ENCODE measurements at places on chromosomes 12 and 14.
A peak's percentile ranks its signal among the peaks of the same experiment; 100 is the strongest.

GRCh38 chr12:94372461-94372860 lies 87.2 kb downstream of the CEP83 start:
- no peak for DNase-seq

- no peak for DNase-seq
Measured at GRCh38 chr12:70227911-70228310, 15.3 kb upstream of the CNOT2 start.

GRCh38 chr12:109053382-109054123 lies 1.2 kb downstream of the USP30 start:
- DNase-seq, result peak; percentile 39

DNA sequence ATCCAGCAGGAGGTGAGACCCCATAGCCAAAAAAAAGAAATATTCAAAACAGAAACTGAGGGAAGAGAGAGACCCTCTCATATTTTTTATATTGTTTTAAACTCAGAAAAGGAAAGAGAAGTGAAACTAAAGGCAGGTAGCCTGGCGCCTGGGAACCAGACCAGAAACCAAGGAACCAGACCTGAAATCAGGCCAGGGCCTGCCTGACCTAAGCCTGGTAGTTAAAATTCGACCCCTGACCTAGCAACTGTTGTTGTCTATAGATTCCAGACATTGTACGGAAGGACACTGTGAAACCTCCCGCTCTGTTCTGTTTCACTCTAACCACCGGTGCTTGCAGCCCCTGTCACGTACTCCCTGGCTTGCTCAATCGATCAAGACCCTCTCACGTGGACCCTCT lies 38.5 kb upstream of the CD163 start:
- no peak for DNase-seq

DNA sequence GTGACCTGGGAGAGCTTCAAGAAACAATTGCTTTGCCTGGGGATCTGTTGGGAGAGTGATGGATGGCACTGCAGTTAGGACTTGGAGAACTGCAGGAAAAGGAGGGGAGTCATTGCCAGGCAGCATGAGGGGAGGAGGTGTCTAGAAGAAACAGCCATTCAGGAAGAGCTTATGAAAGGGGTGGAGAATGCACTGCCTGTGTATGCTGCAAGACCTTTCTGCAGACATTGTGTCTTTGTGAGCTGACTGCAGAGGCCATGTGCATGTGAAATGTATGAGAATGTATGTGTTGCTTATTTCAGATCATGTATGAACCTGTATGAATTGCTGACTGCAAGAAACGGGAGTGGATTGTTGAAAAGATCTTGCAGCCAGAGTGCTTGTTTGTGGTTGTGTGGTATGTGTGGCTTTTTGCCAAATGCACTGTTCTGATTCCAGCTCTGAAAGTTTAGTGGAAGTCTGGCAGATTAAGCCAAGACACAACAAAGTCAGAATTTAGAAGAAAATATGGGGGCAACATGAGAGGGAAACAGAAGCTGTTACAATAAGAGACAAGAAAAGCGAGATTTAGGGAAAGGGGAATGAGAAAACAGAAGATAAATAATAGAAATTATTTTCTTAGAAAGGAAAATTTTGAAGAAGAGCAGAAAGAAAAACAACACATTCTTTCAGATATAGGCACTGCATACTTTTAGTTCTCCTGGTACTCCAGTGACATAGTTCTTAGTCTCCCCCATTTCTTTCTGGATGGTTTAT lies 9.8 kb upstream of the RIMKLB start:
- peak; percentile 89 for DNase-seq

- no peak for DNase-seq
Measured at GRCh38 chr12:70383484-70383883, 17.4 kb downstream of the KCNMB4 start.

DNA sequence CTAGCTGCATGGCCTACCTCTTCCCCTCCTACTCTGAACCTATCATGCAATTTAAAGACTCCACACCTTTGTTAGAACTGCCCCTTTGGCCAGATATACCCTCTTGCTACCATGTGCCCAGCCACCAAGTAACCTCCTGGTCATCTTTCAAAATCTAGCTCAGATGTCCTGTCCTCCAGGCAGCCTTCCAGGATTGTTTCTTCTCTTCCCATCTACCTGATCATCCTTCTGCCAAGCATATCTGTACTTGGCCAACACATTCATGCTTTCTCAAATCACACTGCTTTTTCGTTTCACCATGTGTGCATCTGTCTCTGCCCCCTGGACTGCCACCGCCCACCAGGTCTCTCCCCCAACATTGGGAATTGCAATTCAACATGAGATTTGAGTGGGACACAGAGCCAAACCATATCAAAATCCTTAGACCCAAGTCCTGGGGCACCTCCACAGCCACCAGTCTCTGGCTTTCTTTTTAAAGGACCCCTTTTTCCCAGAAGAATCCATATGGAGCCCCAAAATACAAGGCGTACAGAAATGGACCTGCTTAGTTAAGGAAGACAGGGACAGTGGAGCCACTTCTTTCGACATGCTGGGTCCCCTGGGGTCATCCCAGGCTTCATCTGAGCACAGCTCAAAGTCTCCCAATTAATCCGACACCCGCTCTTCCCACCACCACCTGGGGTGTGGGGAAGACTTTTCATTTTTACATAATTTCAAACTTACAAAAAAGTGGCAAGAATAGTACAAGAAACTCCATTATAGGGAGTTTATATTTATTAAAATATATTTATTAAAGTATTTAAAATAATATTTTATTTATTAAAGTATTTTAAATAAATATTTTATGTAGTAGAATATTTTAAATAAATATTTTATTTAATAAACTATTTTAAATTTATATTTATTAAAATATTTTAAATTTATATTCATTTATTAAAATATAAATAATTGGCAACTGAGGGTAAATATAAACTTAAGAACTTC lies 7.9 kb upstream of the CMKLR1 start:
- no peak for DNase-seq

DNA sequence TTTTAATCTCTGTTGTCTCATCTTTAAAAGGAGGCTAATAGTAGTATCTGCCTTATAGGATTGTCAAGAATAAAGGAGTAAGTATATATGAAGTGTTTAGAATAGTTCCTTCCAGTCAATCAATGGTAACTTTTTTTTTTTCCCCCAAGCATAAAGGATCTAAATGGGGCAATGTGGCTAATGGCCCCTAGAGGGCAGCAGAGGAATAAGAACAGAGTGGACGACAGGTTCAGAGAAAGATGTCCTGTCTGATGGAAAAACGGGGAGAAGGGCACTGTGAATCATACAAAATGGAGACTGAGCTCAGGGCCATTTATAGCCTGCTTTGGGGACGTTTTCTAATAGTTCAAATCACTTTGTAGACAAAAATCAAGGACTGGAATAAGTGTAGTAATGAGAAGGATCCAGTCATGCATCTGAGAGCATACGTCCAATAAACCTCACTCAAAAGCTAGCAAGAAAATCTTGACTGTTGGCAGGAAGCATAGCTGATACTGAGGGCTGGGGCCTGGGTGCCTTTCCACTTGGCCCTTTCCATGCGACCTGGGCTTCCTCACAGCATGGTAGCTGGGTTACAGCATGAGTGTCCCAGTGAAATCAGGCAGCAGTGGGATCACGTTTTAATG lies 51.3 kb downstream of the IFNG-AS1 start:
- DNase-seq, result peak; percentile 85

GRCh38 chr12:119938049-119938667 lies 50.9 kb upstream of the BICDL1 start:
- DNase-seq, result peak; percentile 69

GRCh38 chr14:103619057-103619456 lies 10.0 kb upstream of the KLC1 start:
- DNase-seq, result no peak

- DNase-seq, result peak; percentile 17
Measured at GRCh38 chr14:103897075-103897947, 30.9 kb upstream of the TDRD9 start.

- DNase-seq, result no peak
Measured at GRCh38 chr12:31370531-31371255, 44.7 kb upstream of the SINHCAF start.

- no peak for DNase-seq
Measured at GRCh38 chr12:100445081-100445481, 28.6 kb upstream of the NR1H4 start.

DNA sequence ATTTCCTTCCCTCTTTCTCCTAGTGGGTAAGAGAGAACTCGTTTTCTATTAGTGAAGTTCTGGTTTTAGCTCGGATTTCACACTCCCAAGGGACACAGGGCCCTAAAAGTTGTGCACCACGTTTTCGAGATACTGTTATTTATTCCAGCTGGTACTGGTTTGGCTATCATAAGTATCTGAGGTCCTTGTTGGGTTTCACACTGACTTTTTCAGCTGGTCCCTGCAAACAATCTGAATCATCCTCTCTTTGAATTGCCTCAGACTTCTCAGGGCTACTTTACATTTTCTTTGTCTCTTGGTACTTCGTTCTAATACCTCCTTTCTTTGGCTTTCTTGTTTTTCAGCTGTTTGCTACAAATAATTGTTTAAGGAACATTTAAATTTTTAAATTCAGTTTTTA lies 75.7 kb downstream of the SCN8A start:
- DNase-seq, result no peak

DNA sequence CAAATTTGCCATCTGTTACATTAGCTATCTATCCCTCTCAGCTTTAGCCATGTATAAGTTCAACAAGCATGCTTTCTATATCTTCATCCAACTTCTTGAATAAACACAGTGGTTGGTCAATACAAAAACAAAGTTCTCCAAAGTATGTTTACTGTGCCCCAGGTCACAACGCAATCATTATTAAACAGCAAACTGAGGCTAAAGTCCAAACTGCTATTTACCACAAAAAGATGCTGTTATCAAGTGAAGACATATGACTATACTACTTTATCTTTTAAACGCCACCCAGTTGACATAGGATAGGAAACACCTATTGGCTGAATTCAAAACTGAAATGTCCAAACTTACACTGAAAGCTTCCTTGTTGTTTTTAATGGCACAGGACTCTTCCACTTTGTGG lies 11.7 kb downstream of the ZCCHC8 start:
- no peak for DNase-seq

DNA sequence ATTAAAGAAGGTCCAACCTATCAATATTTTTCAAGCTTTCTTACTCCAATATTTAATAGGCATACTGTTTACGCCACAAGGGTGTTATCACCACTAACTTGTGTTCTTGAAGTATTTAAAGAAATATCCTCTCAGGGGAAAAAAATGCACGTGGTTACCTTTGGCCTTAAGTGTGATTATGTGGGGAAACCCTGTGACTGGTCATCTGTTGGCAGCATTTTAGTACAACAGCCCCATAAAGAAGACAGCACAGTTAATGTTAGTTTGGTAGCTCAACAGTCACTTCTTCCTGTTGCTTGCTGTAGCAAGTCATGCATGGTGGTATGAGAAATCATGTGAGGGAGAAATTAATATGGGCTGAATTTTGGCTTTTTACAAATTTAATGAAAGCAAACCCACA lies 1021.5 kb upstream of the TMEM132C start:
- peak; percentile 25 for DNase-seq

- no peak for DNase-seq
Measured at GRCh38 chr14:73432124-73432523, 26.2 kb downstream of the NUMB start.

DNA sequence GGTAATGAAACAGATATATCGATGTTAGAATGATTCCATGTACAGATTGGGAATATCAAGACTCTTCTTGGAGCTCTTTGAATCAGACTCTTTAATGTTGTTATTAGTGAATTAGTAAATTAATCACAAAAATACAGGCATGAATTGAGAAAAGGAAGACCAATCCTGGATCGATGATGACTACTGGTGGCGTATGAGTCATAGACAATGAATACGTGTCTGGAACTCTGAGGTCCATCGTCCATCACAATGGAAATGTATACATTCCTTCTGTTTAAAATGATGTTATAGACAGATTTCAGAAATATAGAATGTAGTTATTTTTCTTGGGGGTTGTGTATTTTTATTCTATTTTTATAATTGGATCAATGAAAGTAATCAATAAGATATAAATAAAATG lies 80.2 kb upstream of the RTL1 start:
- DNase-seq, result no peak

GRCh38 chr12:12020762-12021161 lies 50.0 kb upstream of the BCL2L14 start:
- no peak for DNase-seq

GRCh38 chr12:32270818-32271710 lies 128.3 kb upstream of the FGD4 start:
- DNase-seq, result peak; percentile 77

DNA sequence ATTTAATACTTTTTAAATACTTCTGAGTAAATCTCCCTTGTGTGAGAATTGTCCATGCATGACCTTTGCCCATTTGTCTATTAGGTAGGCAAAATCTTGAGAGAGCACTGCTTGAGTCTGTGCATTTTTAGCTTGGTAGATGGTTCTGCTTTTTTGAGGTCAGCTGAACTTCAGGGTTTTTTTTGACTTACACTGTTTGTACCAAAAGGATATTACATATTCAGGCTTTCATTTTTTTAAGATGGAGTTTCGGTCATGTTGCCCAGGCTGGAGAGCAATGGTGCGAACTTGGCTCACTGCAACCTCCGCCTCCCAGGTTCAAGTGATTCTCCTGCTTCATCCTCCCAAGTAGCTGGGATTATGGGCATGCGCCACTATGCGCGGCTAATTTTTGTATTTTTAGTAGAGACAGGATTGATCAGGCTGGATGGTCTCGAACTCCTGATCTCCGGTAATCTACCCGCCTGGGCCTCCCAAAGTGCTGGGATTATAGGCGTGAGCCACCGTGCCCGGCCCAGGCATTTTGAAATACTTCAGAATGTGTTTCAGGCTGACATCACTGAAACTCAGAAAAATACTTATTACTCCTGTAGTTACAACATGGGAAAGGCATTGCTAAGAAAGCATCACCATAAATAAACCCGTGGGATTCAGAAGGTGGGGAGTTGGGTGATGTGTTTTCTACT lies 11.1 kb downstream of the RASSF3 start:
- no peak for DNase-seq

GRCh38 chr14:77148510-77149231 lies 7.1 kb upstream of the ZDHHC22 start:
- no peak for DNase-seq

GRCh38 chr12:20695232-20695631 lies at the start of gene SLCO1C1:
Gene SLCO1C1, plus strand, starts transcription at chr12:20695332. Its CDS starts 4,245 bp downstream, at chr12:20699577.
- no peak for DNase-seq

GRCh38 chr12:112096070-112096469 lies 12.5 kb downstream of the NAA25 start:
- no peak for DNase-seq

DNA sequence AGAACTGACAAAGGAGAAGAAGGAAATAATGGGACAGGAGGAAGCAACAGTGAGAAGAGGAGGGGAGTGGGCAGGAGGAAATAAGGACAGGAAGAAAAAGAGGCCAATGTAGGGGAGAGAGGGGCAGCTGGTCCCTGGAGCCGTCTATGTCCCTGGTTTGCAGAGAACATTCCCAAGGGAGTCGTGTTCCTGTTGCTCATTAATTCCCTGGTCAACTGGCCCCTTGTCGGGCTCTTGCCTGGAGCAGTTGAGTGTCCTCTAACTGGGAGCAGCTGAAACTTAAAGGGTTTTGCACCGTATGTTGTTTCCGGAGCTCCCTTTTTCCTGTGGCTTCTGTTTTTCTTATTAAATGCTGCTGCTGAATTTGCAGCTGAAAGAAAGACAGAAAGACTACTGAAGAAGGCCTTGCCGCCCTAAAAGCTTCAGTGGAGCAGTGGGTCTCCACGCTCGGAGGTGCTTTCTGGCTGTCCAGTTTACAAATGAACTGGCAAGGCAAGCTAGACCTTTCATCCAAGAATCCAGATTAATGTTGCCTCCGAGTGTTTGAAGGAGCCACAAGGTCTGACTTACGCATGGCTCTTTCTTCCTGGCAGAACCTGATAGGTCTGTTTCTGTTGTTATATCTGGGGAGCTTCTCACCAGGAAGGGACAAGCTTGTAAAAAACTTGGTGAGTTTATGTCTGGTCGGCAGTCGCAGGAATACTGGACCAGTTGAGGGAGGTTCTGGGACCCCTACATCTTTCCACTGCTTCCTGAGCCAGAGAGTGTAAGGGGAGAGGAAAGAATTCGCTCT lies 146.2 kb upstream of the RFLNA start:
- DNase-seq, result no peak

Data from ACHN (cell line).